ENCODE measurements at places on chromosomes 11 and 22.

GRCh38 chr11:43217849-43218248 is 93.9 kb upstream of the API5 start:
- no peak for DNase-seq

DNA sequence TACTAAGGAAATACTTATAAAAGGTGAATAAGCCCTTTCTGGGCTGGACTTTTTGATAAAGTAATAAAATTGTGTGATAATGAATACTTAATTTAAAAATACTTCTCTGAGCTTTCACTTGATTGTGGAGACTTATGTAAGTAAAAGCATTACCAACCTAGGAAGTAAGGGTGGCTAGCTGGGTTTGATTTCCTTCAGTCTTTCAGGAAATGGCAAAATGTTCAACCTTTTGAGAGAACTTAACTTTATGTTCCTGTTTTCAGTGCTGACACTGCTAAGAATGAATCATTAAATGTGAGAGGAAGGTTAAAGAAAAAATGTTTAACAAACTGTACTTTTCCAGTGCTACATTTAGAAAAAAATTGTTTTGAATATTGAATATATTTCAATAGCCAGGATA is 900.3 kb downstream of the METTL15 start:
- DNase-seq: no peak

DNA sequence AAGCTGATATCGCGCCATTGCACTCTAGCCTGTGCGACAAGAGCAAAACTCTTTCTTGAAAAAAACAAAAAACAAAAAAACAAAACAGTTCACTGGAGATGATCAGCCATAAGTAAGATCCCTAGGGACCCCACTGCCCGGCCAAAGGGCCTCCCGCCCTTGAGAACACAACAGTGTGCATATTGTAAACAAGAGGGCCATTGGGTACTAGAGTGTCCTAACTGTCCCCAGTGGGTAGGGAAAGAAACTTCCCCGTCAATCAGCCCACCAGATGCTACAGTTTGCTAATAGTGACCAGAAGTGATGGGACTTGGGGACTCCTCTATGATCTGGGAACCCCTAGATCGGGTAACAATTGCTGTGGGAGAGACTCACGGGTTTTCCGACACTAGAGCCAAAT is 3.7 kb upstream of the ACY3 start:
- no peak for DNase-seq

DNA sequence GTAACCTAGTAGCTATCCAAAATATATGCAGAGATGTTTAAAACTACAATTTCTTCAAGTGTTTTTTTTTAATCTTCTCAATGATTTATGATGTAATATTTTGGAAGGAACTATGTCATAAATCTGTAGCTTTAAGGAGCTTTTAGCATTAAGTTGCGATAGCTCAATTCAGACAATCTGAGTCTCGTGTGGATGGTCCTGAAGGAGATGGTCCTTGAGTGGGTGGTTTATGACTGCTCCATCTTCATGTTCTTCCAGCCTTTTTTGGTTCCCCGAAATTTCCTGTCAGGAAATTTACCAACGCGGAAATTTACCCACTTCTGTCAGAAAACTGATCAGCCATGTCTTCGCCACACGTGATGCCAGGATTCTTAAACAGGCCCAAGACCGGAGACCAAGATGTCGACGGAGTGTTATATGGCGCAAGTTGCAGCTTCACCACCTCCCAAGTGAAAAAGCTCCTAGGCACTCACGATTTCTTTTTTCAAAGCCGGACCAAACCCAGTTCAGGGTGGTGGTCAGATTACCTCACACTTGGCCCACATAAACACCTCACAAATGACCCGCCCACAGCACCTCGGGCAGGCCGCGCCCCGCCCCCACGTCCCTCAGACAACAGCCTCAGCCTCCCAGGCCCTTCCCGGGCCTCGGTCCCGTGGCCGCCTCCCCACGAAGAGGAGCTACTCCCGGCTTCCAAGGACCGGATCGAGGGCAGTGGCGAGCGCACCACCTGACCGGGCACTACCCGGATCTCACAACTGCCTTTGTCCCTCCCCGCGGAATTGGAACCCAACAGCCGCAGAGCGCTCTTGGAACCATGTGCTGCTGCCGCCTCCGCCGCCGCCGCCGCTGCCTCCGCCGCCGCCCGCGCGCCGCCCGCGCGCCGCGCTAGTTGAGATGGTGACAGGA is at the start of gene MORC2:
MORC2 (minus strand) TSS at position 760 of the 909 bp plus-strand sequence. CDS start 885 bp downstream, outside the sequence.
- peak; percentile 5 for DNase-seq

- DNase-seq: no peak
Measured at GRCh38 chr11:129644326-129644725, 171.3 kb upstream of the TMEM45B start.

GRCh38 chr22:27801616-27802345 is at the start of gene MN1:
MN1 (minus strand) TSS chr22:27801756; CDS start chr22:27800543, 1,213 bp downstream.
- peak; percentile 45 for DNase-seq

DNA sequence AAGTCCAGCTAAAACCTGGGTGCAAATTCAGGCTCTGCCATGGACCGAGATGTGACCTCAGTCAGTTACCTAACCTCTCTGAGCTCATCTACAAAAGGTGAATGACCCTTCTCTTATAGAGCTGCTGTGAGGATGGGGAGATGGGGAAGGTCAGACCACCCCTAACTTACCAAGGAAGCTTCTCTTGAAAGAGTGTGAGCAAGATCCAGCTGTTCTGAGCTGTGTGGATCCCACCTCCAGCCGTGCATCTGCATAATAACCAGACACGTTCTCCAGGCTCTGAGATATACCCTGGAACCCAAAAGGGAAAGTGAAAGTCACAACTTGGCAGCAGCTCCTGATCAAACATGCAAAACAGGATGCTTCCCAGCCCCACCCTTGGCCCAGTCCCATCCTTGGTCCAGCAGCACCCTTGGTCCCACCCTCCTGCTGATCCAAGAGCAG is at the start of gene APOL3:
APOL3 (minus strand) TSS at position 257 of the 444 bp plus-strand sequence. CDS start 11,700 bp downstream, outside the sequence.
- no peak for DNase-seq

DNA sequence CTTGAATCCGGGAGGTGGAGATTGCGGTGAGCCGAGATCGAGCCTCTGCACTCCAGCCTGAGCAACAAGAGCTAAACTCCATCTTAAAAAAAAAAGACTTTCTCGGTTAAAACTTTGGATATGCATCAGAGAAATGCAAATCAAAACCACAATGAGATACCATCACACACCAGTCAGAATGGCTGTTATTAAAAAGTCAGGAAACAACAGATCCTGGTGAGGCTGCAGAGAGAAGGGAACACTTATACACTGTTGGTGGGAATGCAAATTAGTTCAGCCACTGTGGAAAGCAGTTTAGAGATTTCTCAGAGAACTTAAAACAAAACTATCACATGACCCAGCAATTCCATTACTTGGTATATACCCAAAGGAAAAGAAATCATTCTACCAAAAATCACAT is 619.4 kb upstream of the KIRREL3 start:
- no peak for DNase-seq

- DNase-seq: no peak
Measured at GRCh38 chr11:35017528-35018342, 101.3 kb downstream of the PDHX start.

GRCh38 chr11:126197277-126197939 is 14.0 kb downstream of the RPUSD4 start:
- DNase-seq: no peak

- no peak for DNase-seq
Measured at GRCh38 chr11:83493917-83494316, 207.8 kb upstream of the CCDC90B start.

DNA sequence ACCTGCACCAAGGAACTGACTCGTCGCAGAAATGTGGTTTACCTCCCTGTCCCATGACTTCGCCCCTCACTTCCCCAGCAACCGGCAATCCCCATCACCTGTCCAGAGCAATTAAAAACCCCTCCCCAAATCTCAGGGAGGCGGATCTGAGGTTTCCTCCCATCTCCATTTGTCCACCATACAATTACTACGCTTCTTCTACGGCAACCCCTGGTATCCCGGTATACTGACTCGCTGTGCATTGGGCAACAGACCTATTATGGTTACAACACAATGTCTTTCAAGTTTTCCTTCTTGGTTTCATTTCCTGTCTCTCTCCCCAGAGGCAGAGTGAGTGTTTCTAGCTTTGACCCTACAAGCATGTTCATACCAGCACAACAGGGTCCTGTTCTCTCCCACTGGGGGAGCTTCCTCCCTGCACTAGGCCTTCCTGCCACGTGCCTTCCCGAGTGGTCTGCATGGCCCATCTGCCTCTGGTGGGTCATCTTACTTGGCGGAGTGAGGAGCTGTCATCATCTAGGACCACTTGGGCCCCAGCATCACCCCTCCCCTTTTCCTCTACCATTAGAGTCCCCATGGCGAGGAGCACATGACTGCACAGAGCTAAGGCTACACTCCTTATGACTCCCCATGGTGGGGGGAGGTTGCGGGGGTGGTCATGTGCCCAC is 30.3 kb upstream of the NAP1L4 start:
- DNase-seq: no peak

GRCh38 chr22:34055525-34056200 is 135.4 kb upstream of the LARGE1 start:
- no peak for DNase-seq

- DNase-seq: no peak
Measured at GRCh38 chr11:122330279-122330965, 214.4 kb upstream of the BLID start.

DNA sequence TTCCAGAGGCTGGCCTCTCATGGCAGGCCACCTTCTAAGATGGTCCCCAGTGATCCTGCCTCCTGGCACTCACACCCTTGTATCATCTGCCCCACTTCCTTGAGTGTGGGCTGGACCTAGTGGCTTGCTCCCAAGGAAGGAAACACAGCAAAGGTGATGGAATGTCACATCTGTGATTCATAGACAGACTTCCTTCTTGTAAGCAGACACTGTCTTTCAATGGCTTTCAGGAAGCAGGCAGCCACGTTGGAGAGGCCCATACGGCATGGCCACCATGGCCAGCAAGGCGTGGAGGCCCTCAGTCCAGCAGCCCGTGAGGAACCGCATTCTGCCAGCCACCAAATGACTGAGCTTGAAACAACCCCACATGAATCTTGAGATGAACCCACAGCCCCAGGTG is 11.3 kb downstream of the LMO1 start:
- DNase-seq: no peak

DNA sequence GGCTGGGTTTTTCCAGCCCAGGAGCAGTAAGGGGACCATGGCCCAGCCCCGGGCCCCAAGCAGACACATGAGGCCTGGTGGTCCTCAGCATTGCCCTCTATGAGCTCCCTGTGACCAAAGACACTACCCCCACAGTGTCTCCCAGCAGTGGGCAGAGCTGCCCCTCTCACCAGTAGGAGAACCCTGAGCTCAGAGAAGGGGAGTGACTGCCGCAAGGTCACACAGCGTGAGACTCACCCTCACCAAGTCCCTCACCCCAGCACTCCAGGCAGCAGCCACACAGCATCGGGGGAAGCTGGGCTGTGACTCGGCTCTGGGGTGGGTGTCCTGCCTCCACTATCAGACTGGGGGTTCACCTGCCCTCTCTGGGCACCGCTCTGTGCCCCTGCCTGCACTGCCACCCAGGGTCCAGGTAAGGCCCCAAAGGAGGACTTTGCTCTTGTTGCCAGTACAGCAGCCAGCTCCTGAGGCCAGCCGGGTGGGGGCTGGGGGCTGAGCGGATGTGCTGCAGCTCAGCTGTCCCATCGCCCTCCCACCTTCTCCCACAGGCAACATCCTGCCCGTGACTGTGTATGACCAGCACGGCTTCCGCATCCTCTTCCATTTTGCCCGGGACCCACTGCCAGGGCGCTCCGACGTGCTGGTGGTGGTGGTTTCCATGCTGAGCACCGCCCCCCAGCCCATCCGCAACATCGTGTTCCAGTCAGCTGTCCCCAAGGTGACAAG is 7.9 kb upstream of the SH3BP1 start:
- DNase-seq: no peak

- no peak for DNase-seq
Measured at GRCh38 chr11:17641792-17642350, 77.5 kb upstream of the MYOD1 start.

- no peak for DNase-seq
Measured at GRCh38 chr11:58727415-58727797, 4.3 kb downstream of the GLYAT start.

GRCh38 chr11:34707462-34707840 is 86.6 kb downstream of the EHF start:
- no peak for DNase-seq

DNA sequence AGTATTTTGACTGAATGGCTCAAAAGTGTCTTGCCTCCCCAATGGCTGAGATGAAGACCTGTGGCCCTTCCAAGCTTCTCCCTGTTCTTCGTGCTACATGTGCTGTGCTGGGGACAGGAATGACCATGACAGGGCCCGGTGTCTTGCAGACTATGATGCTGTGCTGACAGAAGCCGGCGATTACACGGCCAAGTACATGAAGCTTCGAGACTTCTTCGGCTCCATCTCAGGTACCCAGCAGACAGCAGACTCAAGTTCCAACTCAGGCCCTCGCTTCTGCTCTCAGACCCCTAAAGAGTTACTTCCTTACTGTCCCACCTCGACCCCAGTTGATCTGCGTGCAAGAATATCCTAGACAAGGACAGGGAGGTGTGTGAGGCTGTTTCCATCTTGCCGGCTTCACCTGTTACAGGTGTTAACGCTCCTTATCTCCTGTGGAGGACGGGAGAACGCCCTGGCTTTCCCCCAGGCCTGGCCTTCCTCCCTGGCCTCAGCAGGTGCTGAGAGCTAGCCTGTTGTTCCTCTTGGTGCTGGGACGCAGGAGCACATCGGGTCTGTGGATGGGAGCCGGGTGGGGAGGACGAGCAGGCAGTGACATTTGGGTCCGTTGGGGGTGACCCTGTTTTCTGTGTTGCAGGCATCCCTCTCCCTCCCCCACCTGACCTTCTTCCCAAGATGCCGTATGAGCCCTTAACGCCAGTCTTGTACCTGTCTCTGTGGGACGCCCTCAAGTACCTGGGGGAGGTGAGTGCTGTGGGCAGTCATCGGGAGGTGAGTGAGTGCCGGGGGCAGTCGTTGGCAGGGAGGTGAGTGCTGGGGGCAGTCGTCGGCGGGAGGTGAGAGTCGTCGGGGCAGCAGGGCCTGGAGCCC is 38.1 kb downstream of the GLB1L2 start:
- no peak for DNase-seq

GRCh38 chr22:50531962-50532674 is 2.3 kb upstream of the TYMP start:
- peak; percentile 13 for DNase-seq

- DNase-seq: no peak
Measured at GRCh38 chr11:93668171-93668570, 6.7 kb downstream of the CEP295 start.

GRCh38 chr22:45537734-45538181 is 35.1 kb downstream of the FBLN1 start:
- DNase-seq: no peak
